ENCODE measurements at places on chromosomes 1 and 21.

GRCh38 chr1:172393354-172393753 is 27.1 kb upstream of the C1orf105 start:
- H3K4me1 ChIP-seq, result peaks cover 24% of the 10 kb centered on the region
- H3K36me3 ChIP-seq, result no peaks in the 10 kb centered on the region
- no peaks in the 10 kb centered on the region for H3K27me3 ChIP-seq
- no peak overlapping the region for H3K4me3 ChIP-seq
- DNase-seq, result no peak

DNA sequence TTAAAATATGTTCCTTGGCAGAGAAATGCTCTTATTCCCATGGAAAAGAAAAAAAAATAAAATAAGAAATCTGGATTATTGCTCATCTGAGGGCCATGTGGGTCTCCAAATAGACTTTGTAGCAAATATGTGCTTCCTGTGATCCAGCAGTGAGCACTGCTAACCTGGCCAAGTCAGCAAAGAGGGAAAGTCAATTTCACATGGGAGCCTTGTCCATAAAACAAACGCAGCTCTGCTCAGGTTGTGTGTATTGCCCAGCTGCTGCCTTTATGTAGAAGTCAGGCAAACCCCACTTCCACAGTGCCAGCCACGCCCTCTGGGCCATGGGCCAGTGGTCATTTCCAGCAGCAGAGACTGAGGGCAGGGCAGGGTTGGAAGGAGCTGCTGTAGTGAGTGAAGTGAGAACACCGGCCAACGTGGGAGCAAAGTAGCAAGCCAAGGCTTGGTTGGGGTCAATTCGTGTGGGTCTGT is 174.3 kb downstream of the LYPLAL1 start:
- no peaks in the 10 kb centered on the region for H3K4me1 ChIP-seq
- no peak for DNase-seq
- H3K36me3 ChIP-seq, result no peaks in the 10 kb centered on the region

DNA sequence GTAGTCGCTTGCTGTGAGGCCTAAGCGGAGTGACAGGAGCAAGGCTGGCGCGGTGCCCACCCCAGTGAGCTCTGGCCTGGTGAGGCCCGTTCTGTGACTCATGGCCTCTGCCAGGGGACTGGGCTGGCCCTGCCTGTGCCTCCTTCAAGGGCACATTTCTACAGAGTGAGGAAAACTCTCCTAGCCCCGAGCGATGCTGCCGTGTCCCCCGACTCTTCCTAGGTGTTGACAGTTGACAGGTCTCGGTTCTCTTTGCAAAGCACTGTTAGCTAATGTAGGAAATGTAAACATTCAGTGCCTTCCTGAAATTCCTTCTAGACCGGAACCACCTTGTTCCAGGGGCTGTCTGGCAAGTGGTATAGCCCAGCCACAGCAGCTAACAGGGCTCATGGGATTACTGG is 43.9 kb downstream of the ABCG1 start:
- H3K4me1 ChIP-seq, result peaks cover 45% of the 10 kb centered on the region
- DNase-seq, result peak; percentile 82
- H3K36me3 ChIP-seq, result no peaks in the 10 kb centered on the region
- no peak overlapping the region for H3K4me3 ChIP-seq
- peak overlapping the region; percentile 46 for H3K27ac ChIP-seq
- no peaks in the 10 kb centered on the region for H3K27me3 ChIP-seq

DNA sequence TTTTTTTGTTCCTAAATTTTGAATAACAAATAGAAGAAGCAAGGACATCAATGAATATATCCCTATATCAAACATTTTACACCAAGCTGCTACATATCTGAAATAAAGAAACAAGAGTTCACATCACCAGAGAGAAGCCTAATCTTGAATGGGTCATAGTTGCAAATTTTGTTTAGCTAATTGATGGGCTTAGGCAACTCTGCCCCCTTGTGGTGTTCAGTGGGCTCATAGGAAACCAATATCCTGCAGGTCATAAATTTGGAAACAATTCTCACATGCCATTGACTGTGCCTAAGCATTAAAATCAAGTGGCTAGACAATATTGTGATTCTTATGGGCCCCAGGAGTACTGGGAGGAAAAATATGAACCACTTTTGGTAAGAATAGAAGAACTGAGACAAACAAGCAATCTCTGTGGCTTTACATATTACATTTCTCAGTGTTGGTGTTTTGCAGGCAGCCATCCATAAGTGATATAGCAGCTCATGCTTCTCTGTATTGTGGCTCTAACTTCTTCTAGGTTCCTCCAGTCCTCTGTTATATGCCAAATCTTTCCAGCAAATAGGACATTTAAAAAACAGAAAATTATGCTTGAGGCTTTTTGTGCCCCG is 1262.8 kb upstream of the PRMT6 start:
- DNase-seq, result no peak
- no peaks in the 10 kb centered on the region for H3K27me3 ChIP-seq
- H3K4me3 ChIP-seq, result no peak overlapping the region
- H3K36me3 ChIP-seq, result no peaks in the 10 kb centered on the region

All from SJSA1 (cell line).